ENCODE measurements at places on chromosomes 11 and 22.

DNA sequence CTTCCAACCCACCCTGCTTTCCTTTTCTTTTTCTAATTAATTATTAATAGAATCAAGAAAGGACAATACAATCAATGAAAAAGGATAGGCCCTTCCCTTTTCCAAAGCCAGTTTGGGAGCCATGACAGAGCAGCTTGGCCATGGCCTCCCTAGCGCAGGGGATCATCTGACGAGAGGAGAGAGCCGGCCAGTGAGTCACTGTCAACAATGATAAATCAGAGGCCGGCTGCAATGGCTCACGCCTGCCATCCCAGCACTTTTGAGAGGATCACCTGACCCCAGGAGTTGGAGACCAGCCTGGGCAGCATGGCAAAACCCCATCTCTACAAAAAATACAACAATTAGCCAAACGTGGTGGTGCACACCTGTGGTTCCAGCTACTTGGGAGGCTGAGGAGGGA is 27.5 kb upstream of the KRTAP5-7 start:
- DNase-seq = no peak

DNA sequence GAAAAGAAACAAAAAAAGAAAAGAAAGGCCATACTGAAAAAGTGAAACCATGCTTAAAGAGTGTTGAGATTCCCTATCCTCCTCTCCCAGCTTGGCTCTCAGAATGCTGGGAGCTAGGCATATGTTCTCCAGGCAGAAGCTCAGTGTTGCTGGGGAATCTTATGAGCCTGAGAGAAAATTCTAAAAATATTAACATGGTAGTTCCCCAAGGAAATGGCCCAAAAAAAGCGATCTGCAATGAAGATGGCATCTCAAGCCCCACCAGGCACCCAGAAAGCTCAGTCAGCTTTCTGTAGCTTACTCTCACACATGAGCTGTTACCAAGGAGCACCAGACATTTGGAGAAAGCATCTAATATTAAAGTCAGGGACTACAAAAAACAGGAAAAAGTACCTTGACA is 94.5 kb downstream of the CD44 start:
- no peak for DNase-seq

DNA sequence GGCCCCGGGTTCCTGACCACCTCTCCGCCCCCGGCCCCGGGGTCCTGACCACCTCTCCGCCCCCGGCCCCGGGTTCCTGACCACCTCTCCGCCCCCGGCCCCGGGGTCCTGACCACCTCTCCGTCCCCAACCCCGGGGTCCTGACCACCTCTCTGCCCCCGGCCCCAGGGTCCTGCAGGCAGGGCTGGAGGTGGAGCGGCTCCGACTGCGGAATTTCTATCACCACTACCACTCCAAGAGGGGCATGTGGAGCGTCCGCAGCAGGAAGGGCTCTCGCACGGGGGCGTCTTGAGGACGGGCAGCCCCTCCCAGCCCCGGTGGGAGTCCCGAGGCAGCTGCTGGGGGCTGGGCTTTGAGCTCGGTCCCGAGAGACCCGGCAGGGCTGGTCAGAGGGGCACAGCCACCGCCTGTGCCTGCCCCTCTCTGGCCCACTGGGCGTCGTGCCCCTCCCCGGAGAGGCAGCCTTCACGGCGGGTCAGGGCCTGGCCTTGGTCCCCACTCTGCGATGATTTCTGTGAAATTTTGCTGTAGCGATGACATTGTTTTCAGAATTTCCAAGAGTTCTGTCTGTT is 12.3 kb downstream of the B4GALNT4 start:
- no peak for DNase-seq

GRCh38 chr11:68649851-68650555 is 34.3 kb upstream of the GAL start:
- no peak for DNase-seq

DNA sequence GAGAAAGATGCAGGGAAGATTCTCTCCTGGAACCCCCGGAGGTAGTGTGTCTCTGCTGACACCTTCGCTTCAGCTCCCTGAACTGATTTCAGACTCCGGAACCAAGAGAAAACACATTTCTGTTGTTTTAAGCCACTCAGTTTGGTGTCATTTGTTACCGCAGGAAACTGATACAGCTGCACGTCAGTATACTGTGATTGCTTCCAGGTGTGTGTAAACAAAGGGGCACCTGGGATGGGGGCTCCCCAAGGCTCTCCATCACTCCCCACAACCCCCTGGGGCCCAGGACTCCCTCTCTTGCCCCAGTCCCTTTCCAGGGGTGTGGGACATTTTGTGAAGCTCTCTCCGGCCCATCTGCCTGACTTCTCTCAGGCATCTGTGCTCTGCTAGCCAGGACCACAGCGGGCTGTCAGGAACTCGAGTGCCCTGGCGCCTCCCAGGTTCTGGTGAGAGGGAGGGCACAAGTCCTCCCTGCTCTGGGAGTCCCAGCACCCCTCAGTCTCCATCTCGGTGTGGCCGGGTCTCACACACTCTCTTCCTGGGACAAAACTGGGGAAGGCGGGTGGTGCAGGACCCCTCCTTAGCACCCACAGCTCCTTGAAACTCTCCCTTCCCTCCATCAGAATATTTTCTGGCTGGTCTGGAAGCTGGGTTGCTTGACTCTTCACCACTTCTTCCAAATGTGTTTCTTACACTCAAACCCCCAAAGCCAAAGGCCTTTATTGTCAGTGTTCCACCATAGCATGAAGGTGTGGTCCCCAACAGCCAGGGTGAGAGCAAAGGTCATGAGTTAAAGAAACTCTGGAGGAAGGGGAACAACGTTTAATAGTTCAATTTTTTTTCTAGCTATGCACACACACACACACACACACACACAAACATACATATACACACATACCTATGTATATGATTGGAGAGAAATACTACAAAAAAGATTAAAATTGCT is 35.0 kb upstream of the TSKU start:
- no peak for DNase-seq

- no peak for DNase-seq
These were observed 69.3 kb downstream of the SLC25A17 start for GRCh38 chr22:40749829-40750228.

- no peak for DNase-seq
These were observed 26.8 kb downstream of the RPL3 start for GRCh38 chr22:39292561-39293074.

GRCh38 chr22:29396126-29396525 is 7.8 kb upstream of the AP1B1 start:
- DNase-seq = no peak

Data from activated CD4-positive, alpha-beta T cell treated with anti-CD3 and anti-CD28 coated beads for 48 hours (primary cell).